ENCODE measurements at places on chromosomes 6 and 20.

DNA sequence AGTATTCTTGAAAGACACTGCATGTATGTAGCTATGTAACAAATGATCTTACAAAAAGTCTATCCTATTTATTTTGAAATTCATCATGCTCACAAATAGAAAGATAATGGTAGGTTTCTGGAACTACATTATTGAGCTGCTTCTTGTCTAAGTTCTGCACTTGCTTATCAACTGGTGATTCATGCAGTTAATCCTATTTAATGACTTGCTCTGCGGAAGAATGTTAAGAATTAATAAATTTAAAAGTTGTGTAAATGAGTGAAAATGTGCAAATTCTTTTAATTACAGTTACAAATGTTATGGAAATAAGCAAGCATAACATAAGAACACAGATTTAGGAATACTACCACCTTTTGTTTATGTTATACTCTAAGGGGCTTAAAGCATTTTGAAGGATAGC is 67.1 kb upstream of the MCM9 start:
- no peak for DNase-seq

DNA sequence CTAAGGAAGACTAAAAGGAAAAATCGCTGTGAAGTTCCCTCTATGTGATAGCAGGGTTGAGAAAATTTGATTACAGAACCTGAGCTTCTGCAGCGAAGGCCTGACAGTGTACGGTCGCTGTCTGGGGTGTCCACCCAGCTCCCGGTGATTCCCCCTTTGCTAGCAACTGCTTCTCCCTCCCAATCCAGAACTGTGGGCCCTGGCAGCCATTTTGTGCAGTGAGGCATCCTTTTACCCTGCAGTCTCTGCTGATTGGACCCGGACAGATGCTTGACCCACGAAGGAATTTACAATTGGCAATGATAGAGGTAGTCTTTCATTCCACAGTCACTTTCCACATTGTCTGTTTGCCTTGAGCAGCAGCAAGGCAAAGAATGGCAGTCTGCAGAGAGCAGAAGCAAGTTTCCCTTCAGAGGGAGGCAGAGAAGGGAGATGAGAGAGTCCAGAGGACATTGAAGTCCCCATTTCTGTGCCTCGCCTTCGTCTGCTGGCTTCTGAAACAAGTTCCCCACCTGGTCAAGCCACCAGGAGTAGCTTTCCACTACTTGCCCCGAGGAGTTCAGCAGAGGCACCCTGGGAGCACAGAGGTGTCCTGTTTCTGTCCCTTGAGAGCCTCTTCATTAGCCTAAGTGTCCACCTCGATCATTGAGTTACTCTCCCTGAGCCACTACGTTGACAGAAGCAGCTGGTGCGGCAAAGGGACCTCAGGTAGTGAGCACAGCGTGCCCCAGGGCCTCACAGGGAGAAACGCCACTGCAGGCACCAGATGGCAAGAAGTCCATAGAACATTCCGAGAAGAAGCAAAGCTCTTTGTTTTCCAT is 370.3 kb downstream of the NRN1 start:
- no peak for DNase-seq

DNA sequence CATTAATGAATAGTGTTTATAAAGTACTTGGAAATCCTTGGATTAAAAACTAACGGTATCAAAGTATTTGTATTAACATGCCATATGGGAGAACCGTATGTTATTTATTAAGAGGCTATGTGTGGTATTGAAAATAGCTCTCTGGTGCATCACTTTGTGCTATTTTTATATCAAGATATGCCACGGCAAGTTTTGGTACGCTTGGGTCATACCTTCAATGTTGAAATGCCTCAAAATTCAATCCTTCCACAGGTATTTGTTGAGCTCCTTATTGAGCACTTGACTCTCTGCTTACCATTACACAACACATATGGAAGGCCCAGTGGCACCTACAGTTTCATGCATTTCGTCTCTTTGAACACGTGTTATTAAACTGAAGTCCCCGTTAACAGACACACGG is 647.9 kb downstream of the KIF16B start:
- DNase-seq: no peak

DNA sequence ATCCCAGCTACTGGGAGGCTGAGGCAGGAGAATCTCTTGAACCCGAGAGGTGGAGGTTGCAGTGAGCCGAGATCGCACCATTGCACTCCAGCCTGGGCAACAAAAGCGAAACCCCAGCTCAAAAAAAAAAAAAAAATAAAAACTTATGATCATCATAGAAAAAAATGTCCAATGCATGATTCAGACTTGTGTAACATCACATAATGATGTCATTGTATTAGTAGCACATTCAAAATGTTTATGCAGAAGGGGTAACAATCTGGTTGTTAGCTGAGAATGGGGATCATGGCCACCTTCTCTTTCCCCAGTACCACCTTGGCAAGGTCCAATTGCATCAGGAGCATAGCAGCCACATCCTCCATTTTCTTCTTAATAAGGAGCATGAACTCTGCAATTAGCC is 137.6 kb upstream of the MARCKS start:
- no peak for DNase-seq

DNA sequence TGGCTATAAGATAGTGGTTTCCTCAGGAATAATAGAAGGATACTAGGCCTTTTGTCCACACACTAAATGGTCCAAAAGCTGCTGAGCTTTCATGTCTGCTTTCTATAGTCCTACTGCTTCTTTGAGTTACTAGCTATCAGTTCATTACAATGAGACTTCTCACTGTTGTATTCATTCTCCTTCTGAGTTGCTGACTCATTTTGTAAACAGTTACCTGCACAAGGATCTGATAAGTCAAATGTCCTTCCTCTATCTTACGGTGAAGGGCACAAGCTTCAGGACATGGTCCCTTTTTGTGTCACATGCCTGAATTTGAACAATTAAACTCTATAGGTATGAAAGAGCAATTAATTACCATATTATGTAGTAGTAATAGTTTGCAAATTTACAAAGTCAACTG is 90.5 kb downstream of the MAN1A1 start:
- DNase-seq: no peak

- DNase-seq: no peak
Observed at GRCh38 chr6:89479897-89480296, 46.9 kb downstream of the ANKRD6 start.

DNA sequence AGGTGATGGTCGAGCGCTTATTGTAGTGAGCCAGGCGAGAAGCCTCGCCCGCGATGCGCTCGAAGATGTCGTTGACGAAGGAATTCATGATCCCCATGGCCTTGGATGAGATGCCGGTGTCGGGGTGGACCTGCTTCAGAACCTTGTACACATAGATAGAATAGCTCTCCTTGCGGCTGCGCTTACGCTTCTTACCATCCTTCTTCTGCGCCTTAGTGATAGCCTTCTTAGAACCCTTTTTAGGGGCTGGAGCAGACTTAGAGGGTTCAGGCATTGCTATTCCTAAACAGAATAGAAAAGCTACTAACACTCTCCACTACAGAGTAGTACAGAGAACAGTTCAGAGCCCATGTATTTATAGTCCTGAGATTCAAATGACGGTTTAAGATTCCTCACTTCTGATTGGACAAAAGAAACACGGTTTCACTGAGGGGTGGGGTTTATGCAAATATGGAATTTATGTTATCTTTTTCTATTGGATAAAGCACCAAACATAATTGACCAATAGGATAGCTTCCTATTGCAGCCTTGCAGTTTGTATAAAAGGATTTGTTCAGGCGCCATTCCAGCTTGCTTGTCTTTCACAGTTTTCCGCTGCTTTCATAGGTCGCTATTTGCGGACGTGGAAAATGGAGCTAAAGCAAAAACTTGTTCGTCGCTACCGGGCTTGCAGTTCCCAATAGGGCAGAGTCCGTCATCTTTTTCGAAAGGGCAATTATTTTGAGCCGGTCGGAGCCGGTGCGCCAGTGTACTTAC is 43.7 kb upstream of the HFE start:
- peak; percentile 39 for DNase-seq

GRCh38 chr20:43560974-43561373 is 2.1 kb downstream of the SGK2 start:
- no peak for DNase-seq
